Renal cortical epithelial cell (primary cell): ENCODE measurements at places on chromosomes 13 and 19.
A peak's percentile ranks its signal among the peaks of the same experiment; 100 is the strongest.

GRCh38 chr19:7831452-7831851 lies 1.4 kb downstream of the EVI5L start:
- peak; percentile 38 for DNase-seq

DNA sequence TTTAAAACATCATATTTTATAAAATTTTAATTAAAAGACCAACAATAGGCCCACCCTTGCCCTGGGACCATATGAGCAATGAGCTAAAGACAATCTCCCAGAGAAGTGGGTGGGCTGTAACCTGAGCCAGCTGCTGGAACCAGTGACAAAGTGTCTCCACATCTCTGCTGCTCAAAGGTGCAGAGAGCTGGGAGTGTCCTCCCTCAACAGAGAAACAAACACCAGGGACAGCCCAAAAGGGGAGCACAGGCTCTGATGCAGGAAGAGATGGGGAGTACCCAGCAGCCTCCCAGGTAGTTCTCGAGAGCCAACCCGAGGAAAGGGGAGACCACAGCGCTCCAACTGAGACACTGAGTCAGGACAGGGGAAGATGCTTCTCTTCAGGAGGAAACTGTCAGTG lies 39.1 kb downstream of the DOCK9 start:
- DNase-seq: no peak

DNA sequence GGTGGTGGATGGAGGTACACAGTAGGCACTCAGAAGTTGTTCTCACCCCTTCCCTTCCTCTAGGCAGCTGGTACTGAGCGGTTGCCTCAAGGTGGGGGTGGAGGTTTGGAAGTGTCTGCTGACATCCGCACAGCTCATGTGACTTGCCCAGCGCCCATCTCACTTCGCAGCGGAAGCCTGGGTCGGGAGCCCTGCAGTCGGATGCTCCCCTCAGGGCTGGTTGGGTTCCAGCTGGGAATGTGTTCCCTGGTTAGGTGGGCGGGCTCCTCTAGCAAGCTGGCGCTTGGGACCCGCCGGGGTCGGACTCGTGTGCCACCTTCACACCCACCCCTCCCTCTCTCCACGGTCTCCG lies 10.2 kb downstream of the PPP1R37 start:
- DNase-seq: peak; percentile 23

- DNase-seq: no peak
These were observed 581.3 kb downstream of the DACH1 start for GRCh38 chr13:71285700-71286099.

GRCh38 chr13:25463496-25463895 lies 91.7 kb downstream of the ATP8A2 start:
- DNase-seq: peak; percentile 23

GRCh38 chr19:39543477-39543857 lies 3.5 kb upstream of the EID2 start:
- no peak for DNase-seq

GRCh38 chr19:38385804-38386257 lies 2.0 kb downstream of the GGN start:
- no peak for DNase-seq

- DNase-seq: no peak
These were observed 36.4 kb downstream of the ATP11A start for GRCh38 chr13:112726016-112726767.

DNA sequence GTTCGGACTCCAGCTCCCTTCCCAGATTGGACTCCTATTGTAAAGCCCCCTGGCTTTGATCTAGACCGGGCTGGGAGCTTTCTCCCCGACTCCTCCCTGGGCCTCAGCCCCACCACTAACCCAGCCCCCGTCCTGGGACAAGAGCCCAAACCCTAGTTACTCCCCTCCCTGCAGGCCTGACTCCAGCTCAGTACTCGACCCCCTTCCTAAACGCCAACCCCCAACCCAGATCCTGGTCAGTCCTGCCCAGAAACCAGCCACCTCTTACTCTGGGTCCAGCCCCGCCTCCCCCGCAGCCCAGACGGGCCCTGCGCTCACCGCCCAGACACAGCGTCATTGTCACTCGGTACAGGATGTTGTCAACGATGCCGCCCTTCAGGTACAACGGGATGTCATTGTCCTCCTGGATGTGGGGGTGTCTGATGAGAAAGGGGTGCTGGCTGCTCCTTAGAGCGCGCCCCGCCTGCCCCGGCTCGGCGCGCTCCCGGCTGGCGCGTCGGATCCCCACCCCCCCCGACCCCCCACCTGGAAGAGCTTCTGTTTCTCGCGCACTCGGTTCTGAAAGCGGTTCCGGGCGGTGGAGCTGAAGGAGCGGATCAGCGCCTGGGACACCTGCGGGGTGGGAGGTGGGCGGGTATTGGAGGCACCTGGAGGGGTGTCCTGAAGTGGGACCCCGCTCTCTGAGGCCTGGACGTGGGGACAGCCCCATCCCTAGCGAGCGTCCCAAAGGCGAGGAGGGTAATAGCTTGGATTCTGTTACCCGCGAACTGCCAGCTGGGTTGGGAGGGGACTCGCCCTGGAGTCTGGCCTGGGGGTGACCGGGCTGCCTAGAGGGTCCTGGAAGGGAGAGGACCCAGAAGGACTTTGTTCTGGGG lies 866 bp downstream of the COX7A1 start:
- no peak for DNase-seq
